HCEC 1CT (cell line): ENCODE measurements at places on chromosomes 5 and 9.

DNA sequence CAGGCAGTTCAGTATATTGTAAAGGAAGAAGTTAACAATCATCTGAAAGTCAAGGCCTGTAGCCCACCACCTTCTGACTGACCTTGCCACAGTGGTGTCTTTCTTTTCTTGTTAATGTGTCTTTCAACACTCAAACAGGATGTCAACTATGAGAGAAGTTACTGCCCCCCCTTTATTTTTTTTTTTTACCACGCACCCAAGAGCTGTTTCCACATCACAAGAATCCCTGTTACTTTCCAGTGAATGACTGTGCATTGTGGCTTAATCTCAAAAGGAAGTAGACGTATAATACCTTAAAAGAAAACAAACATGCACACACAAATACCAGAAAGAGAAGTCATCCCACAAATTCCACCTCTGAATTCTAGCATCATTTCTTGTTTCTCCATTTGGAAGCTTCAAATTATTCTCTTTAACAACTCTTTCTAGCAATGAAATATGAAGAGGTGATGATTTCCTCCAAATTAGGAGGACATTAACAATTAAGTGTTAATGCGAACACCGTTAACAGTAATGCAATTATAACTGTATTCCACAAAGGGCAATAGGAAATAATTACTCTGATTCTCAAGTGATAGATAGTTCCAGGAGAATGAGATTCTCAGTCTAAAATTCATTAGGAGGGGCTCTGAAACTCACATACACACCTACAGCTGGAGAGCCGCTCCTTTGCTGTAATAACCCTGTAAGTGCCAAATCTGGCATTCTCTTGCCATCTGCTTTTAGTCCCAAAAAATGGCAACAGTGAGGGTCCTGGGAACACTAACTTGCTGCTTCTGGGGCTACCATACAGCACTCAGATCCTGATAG lies 201.0 kb downstream of the EFNA5 start:
- DNase-seq, result peak; percentile 95

GRCh38 chr5:81639556-81639955 lies 111.3 kb downstream of the SSBP2 start:
- peak; percentile 42 for DNase-seq

- no peak for DNase-seq
Observed at GRCh38 chr5:110838961-110839360, 100.2 kb downstream of the SLC25A46 start.

GRCh38 chr5:15304066-15304731 lies 195.8 kb upstream of the FBXL7 start:
- no peak for DNase-seq

- no peak for DNase-seq
Observed at GRCh38 chr9:78239506-78239905, 3.6 kb downstream of the CEP78 start.

DNA sequence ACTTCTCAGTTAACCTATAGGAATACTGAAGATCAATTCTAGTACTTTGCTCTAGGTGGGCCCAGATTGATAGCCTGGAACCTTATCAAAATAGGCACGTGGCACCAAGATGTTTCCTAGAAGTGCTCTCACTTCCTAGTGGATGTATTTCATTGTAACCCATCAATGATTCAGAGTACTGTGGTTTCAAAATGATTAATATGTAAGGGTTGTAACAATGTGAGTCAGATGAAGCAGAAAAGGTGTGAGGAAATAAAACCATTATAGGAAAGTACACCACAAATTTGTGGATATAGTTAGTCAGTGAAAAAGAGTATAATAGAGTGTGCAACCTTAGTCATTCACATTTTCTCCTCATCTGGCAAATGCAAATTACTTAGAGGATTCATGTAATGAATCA lies 177.3 kb upstream of the FST start:
- DNase-seq, result peak; percentile 96

GRCh38 chr9:69829484-69829883 lies 8.9 kb downstream of the CFAP95 start:
- no peak for DNase-seq

- DNase-seq, result no peak
Observed at GRCh38 chr5:178182158-178182876, 4.9 kb downstream of the GMCL2 start.

GRCh38 chr9:111149018-111149759 lies 110.9 kb upstream of the LPAR1 start:
- no peak for DNase-seq

- DNase-seq, result no peak
Observed at GRCh38 chr5:78591972-78592700, 56.4 kb downstream of the LHFPL2 start.

DNA sequence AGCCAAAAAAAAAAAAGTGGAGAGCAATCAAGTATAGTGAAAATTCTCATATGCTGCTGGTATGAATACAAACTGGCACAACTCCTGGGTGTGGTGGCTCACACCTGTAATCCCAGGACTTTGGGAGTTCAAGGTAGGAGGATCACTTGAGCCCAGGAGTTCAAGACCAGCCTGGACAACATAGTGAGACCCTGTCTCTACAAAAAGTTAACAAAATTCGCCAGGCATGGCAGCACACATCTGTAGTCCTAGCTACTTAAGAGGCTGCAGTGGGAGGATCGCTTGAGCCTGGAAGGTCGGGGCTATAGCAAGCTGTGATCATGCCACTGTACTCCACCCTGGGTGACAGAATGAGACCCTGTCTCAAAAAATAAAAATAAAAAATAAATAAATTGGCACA lies 51.7 kb downstream of the FNIP1 start:
- DNase-seq, result no peak

- DNase-seq, result peak; percentile 5
Observed at GRCh38 chr5:120479066-120479465, 15.0 kb downstream of the PRR16 start.

- no peak for DNase-seq
Observed at GRCh38 chr9:94853887-94854286, 127.4 kb downstream of the AOPEP start.

GRCh38 chr9:404234-404633 lies 189.6 kb downstream of the DOCK8 start:
- no peak for DNase-seq

- DNase-seq, result no peak
Observed at GRCh38 chr9:93319992-93320500, 131.4 kb upstream of the FAM120A start.

GRCh38 chr9:37033682-37034304 lies at the start of gene PAX5:
PAX5 (minus strand) TSS chr9:37034268; CDS start chr9:37034031, 237 bp downstream.
- DNase-seq, result no peak

GRCh38 chr5:179603308-179603707 lies 20.2 kb downstream of the HNRNPH1 start:
- no peak for DNase-seq

GRCh38 chr5:4028384-4028783 lies 432.8 kb downstream of the IRX1 start:
- DNase-seq, result no peak

DNA sequence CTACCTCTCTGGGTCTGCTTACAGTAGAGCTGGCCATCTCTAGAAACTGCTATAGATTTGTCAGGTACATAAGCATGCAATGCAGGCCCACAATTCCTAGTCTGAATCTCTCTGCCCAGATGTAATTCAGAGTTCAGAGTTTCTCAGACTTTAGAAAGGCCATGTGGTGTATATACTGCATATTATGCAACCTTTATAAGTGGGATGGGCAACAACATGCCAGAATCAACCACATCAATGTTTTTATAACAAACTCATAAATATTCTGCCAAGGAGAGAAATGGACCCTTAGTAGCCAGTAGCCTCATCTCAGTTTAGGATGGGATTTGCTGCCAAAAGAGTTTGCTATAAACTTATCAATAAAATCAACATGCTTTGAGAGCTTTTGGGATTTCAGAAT lies 78.8 kb downstream of the SLC1A1 start:
- no peak for DNase-seq

- no peak for DNase-seq
Observed at GRCh38 chr5:11719888-11720481, 184.3 kb downstream of the CTNND2 start.

- peak; percentile 17 for DNase-seq
Observed at GRCh38 chr5:177111720-177112394, 21.7 kb upstream of the NSD1 start.

GRCh38 chr9:136237486-136238341 lies 7.9 kb downstream of the QSOX2 start:
- no peak for DNase-seq

DNA sequence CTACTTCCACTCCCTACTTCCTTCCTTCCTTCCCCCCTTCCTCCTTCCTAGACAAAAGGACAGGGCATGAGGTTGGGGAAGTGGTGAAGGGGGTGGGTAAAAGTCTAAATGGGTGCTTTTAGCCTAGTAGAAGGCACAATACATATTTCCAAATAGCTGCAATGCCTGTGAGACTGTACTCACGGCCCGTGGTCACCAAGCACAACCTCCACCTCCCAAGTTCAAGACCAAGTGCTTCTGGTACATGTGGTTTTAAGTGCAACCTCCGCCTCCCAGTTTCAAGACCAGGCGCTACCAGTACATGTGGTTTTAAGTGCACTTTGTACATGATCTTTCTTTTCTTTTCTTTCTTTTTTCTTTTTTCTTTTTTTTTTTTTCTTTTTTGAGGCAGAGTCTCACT lies 14.5 kb upstream of the NTNG2 start:
- DNase-seq, result no peak

GRCh38 chr5:129361441-129362025 lies 98.6 kb upstream of the ADAMTS19 start:
- peak; percentile 46 for DNase-seq

- no peak for DNase-seq
Observed at GRCh38 chr5:89302102-89302891, 419.3 kb upstream of the MEF2C start.

- peak; percentile 82 for DNase-seq
Observed at GRCh38 chr5:36363101-36363500, 61.4 kb upstream of the RANBP3L start.

- no peak for DNase-seq
Observed at GRCh38 chr5:93076566-93076965, 504.5 kb downstream of the NR2F1-AS1 start.

- peak; percentile 37 for DNase-seq
Observed at GRCh38 chr5:159609359-159609758, 279.1 kb upstream of the IL12B start.

DNA sequence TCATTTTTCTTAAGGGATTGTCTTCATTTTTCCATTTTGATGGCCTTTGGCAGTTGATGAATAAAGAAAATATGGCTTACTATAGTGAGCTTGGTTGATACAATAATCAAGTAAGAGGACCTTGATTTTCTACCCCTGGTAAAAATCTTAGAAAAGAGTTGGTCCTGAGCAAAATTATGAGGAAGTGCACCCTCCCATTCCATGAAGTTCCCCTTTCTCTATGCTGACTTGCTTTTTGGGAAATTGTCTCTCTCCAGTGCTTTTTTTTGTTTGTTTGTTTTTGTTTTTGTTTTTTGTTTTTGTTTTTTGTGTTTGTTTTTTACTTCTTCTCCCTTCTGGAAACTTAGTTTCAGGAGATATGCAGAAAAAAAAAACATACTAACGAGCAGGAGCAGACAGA lies 449.2 kb upstream of the ACTBL2 start:
- DNase-seq, result no peak

- DNase-seq, result no peak
Observed at GRCh38 chr5:66602621-66603020, 6.4 kb downstream of the MAST4 start.

GRCh38 chr9:93037476-93037971 lies 21.0 kb upstream of the SUSD3 start:
- DNase-seq, result no peak

DNA sequence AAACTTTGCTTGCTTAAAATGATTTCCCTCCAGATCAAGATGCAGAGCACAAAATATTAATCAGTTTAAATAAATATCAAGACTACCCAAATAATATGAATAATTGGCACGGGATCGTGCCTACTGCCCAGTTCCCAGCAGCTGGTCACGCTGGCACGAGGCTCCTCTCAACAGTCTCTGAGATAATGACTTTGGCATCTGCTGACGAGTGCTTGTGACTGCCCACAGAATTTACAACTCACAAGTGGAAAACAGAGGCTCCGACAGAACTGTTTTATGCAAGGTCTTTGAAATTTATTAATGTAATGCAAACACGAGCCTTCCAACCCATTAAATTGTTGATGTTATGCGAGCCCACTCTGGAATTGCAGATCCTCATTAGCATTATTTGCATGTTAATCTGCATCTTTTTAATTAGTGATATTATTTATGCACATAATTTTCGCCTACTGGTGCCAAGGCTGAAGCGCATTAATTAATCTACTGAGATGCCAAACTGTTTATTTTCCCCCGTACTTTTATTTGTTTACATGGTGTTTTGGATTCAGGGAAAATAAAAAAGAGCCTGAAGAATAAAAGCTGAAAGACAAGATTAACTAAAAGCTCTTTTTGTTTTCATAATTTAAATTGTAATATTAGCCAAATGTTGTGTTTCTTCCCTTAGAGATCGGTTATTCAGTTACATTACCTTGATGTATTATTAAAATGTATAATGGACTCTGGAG lies 369.3 kb upstream of the IRX1 start:
- DNase-seq, result no peak

- DNase-seq, result no peak
Observed at GRCh38 chr5:122427621-122428020, 115.6 kb downstream of the SNCAIP start.

DNA sequence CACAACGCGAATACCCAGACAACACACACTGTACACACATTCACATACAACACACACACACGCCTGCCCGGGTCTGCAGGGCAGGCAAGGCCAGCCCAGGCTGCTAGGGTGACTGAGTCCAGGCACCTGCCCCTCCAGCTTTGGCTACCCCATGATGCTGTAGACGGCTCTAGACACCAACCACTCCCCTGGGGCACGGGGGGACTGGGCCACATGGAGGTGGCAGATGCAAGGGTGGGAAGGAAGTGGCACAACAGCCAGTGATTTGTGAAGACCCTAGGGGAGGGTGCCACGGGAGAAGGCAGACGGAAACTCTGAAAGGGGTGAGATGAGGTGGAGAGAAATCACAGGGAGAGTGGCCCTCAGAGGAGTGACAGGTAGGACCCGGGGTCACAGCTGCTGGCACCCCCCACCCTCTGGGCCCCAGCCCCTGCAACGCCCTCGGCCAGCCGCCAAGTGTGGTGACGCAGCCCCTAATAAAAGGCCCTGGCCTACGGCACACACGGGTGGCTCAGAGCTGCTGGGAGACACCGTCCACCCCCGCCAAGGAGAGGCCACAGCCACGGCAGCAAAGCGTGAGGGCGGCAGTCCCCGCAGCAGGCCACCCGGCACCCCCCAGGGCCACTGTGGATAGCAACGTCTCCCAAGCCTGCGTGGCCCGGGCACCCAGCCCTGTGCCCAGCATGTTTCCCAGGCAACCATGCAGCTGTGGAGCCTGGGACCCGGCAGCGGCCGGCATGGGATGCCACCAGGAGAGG lies 6.6 kb upstream of the CCDC187 start:
- DNase-seq, result no peak

DNA sequence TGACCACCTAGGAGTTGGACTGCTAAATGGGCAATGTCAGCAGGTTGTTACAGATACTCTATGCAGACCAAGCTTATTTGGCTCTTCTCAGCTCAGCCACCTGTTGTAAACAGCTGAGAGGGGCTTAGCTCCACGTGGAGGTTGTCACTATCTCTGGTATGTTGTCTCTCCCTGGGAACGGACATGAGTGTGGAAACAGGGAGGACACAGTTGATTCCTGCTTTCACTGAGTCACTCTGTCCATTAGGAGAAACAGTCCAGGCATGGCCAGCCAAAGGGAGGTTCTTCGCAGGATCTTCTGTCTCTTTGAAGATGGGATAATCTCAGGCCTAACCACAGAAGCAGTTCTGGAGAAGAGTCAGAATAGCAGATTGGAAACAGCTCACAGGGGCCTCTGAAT lies 121.2 kb downstream of the PALM2AKAP2 start:
- DNase-seq, result no peak

GRCh38 chr5:1551426-1552301 lies 27.9 kb upstream of the LPCAT1 start:
- DNase-seq, result no peak
